GM10248 (cell line): ENCODE measurements at places on chromosomes 4 and X.
A peak's percentile ranks its signal among the peaks of the same experiment; 100 is the strongest.

GRCh38 chrX:10884246-10884645, 226.9 kb upstream of the HCCS start:
- DNase-seq, result no peak

- no peak for DNase-seq
These were observed 565.9 kb upstream of the TECRL start for GRCh38 chr4:64975177-64975576.

- peak; percentile 18 for DNase-seq
These were observed 457.4 kb downstream of the CENPC start for GRCh38 chr4:67087897-67088296.

GRCh38 chrX:142733327-142733726, 292.4 kb upstream of the SPANXN4 start:
- DNase-seq, result no peak

GRCh38 chr4:104494822-104495559, at the start of gene CXXC4:
TSS of gene CXXC4 (minus strand) at chr4:104494894. CDS start at chr4:104491802, 3,092 bp downstream.
- DNase-seq, result peak; percentile 67

DNA sequence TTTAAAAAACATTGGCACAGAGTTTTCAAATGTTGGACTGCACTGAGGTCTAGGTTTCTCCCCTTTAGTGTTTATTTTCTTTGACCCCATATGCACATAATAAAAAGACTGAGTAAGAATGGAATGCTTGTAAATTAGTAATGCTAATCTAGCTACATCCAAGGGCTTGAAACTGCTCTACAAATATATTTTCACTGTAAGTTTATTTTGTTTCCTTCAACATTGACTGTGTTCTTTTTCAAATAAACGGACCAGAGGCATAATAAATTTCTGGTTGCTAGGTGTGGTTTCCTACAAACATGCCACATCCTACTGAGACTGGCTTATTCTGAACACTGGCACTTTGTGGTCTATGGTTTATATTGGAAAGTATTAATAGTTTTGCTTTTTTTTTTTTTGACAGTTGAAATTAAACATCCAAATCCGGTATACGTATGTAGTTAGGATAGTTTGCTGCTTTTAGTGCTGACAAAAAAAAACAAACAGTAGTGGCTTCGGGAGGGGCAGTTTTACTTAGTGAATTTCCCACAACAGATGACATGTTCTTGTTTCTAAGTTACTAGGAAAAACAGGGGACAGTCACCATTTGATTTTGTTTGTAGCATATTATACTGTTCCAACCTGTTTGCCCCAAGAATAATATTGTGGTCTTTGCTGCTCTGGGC, 13.2 kb downstream of the CA5B start:
- no peak for DNase-seq
